ENCODE measurements at places on chromosomes 6 and 20.

- DNase-seq = no peak
Measured at GRCh38 chr6:127893541-127893940, 7.3 kb downstream of the THEMIS start.

DNA sequence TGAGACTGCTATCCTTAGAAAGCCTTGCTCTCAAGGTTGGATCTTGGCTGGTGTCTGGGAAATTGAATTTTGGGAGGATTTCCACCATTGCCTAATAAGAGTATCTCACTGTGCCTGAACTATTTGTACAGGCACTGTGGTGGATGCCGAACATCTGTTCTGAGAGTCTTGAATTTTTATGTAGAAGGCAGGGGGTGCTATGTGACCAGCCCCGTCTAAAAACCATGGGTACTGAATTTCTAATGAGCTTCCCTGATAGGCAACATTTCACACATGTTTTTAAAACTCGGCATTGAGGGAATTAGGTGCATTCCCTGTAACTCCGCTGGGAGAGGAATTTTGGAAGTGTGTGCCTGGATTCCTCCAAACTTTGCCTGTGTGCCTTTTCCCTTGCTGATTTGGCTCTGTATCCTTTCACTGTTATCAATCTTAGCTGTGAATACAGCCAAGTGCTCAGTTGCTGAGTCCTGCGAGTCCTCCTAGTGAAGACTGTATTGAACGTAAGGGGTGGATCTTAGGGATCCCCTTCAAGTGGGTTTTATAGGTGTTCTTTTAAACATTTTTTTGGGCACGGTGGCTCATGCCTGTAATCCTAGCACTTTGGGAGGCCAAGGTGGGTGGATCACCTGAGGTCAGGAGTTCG, 27.6 kb upstream of the SCAF8 start:
- DNase-seq = no peak

- peak; percentile 89 for DNase-seq
Measured at GRCh38 chr6:32969685-32970412, 1.5 kb downstream of the BRD2 start.

- DNase-seq = no peak
Measured at GRCh38 chr6:11460837-11461661, 76.5 kb upstream of the TMEM170B start.
